Spinal cord (tissue), 10 donors: ENCODE measurements at places on chromosomes 4 and X. TPM values are rescaled to one million over a fixed set of nuclear protein-coding genes. Genes with fewer than 3 reads are reported as not detected.

- DNase-seq = no peak
These were observed 120.6 kb upstream of the NUDT6 start for GRCh38 chr4:123043013-123043412.

Gene RTL3
- not detected for total RNA-seq

- no peak for DNase-seq
These were observed 131.4 kb upstream of the CTSO start for GRCh38 chr4:156085100-156085499.

GRCh38 chrX:146241902-146242301 lies 424.3 kb downstream of the SLITRK2 start:
- DNase-seq = no peak

Gene DNASE1L1
- total RNA-seq = 13.4 TPM

Gene NXF2B
- total RNA-seq = 0.28 TPM
